Nasal cavity respiratory epithelium epithelial cell of viscerocranial mucosa (primary cell): ENCODE measurements at places on chromosomes 2 and 18. TPM values are rescaled to one million over a fixed set of nuclear protein-coding genes. Genes with fewer than 3 reads are reported as not detected.

REG1B gene
- total RNA-seq: not detected in 2 replicates

RUFY4 gene
- not detected in 2 replicates for total RNA-seq

PRSS56 gene
- not detected in 2 replicates for total RNA-seq

TLX2 gene
- not detected in 2 replicates for total RNA-seq
